ENCODE measurements at places on chromosomes 2 and 18.

DNA sequence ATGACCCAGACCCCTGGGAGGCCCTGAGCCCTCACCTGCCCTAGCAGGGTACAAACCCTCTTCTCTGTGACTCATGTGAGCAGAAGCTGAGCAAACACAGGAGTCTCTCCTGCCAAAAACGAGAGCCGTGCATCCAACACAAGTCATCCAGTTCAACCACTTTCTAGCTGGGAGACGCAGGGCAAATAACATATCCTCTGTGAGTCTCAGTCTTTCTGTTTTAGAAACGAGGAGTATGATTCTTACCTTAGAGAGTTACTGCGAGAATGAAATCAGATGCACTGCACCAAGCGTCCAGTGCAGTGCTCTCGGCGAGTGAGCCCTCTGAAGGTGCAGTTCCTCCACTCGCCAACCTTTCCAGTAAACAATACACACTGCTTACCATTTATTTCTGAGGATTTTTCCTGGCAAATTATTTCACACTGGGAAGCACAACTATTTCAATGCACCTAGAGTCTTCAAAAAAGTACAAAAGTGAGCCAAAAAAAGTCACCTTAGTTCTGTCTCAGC is 331.8 kb upstream of the MYT1L start:
- DNase-seq, result no peak

GRCh38 chr2:37973615-37974353 is 48.7 kb downstream of the RMDN2 start:
- no peak for DNase-seq

DNA sequence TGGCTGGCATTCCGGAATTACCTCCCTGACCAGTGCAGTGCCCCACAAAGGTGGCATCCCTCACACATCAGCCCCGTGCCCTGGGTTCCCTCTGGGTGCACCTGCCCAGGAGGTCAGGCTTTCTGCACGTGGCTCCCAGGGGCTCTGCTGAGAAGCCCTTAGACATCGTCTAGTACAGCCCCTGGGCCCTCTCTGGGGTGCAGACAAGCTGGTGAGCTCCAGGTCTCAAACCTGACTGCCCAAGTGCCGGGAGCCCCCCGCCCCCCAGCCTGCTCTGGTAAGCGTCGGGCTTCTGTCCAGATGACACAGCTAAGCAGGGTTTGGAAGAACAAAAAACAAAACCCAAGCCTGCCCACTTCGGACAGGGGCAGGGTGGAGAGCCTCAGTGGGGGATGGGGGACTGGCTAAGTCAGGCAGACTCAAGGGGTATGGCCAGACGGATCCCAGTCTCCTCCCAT is 20.2 kb downstream of the TWIST2 start:
- DNase-seq, result no peak

GRCh38 chr2:143572421-143572820 is 443.2 kb downstream of the ARHGAP15 start:
- no peak for DNase-seq

DNA sequence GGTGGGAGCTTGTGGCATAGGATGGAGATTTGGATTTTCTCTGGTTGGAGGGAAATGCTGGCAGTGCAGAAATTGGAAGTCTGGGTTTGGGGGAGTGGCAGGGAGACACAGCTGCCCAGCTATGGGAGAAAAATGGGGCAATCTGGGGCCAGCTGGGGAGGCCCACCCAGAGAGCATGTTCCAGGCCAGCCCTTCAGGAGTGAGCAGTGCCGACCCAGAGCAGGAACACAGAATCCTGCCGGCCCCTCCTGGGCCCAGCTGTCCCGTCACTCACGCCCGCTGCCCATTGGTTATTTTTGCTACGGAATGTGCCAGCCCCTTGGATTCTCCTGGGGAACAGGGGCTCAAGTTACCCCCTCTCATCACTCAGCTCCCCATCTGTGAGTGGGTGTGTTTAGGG is 4.9 kb downstream of the SPEG start:
- no peak for DNase-seq

- DNase-seq, result no peak
These were observed 190.6 kb downstream of the RAD51AP2 start for GRCh38 chr2:17327649-17328048.

DNA sequence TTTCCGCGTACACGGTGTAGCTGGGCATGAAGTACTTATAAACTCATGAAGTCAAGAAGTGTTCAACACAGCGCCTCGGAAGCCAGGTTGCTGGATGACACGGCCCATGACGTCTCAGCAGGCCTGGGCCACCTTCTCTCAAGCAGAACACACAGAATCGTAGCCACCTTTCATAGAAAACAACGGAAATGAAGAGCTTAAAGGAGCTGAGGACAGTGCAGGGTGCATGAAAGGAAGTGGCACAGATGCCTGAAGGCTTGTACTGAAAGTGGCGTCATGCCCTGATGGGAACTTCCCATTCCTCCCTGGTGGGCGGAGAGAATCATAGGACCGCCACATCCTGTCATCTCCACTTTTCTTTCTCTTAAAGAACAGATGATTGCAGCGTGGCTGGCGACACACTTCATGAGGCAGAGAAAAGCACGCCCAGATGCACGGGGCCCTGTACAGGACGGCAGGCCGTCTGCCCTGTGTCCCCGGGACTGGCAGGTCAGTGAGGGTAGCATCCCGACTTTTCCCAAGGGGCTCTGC is 31.1 kb downstream of the HDAC4 start:
- peak; percentile 76 for DNase-seq

- no peak for DNase-seq
These were observed 37.8 kb upstream of the PTPN4 start for GRCh38 chr2:119721904-119722303.

DNA sequence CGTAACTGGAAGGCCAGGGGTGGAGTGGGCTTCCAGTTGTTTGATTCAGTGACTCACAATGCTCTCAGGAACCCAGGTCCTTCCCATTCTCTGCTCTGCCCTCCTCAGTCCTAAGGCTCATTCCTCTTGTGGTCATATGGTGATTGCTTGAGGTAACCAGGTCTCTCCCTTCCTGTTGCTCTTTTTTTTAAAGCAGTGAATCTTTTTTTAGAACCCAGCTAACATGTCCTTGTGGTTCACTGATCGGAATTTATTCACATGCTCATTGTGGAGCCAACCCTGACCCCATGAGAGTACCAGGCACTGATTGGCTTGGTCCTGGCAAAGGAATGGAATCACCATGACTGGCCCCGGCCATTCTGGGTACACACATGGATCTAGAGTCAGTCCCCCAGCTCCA is 7.4 kb downstream of the THNSL2 start:
- DNase-seq, result no peak

GRCh38 chr2:183375821-183376220 is 251.6 kb downstream of the NUP35 start:
- DNase-seq, result no peak

DNA sequence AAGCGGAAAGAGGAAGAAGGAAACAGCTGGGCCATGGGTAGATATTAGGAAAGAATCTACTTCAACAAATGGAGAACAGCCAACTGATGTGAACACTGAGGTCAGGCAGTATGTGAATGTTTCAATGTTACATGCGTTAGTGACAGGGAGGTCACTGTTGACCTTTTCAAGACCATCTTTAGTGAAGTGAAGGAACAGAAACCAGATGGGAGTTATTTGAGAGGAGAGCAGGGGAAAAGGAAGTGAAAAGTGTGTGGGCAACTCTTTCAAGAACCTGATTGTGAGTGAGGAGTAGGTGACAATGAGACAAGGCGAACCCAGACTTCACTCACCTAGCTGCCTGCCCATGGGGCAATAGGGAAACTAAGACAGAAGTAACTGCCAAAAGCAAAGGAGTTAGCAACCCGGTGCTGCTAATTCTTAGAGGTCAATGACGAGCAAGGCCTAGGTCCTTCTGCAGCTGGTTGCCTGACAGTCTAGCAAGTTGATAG is 67.0 kb downstream of the SP3 start:
- DNase-seq, result no peak

DNA sequence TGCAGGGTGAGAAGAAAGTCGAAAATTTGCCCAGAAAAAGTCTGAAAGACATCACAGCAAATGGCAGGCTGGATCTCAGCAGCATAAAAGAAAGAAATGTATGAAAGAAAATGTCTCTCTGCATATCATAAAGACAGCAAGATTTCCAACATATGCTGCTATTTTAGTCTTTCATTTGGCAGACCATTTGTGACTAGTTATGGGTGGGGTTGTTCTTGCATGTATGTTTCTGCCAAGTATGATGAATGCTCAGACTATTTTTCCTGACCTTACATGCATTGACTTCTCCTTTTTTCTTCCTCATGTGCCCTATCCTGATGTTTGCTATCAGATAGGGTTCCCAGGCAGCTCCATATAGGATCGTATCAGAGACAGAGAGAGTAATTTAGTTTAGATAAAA is 58.5 kb upstream of the PARD3B start:
- DNase-seq, result no peak

DNA sequence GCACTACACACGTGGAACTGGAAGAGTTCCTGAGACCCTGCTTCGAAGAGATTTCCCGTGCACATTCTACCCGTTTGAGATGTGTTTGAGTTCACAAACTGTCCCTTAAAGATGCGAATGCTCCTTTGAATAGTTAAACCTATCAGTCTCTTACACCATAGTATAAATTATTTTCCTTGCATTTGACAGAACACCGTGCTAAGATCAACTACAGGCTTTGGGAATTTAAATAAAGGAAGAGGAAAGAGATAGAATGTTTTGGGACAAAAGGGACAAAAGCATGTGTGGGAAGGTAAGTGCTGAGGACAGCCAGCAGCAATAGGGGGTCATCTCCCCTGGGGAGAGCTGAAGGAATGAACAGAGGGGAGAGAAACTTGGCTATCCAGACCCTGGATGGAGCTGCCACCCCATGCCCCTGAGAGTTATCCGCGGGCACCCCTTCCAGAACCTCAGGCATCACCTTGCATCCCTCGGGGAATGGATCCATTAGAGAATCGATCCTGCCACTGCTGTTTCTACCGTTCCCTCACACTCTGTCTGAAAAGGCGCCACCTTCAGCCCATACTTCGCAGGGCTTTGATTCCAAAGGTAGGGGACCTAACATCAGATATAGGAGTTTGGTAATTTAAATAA is 888 bp upstream of the ADCY3 start:
- DNase-seq, result no peak

- DNase-seq, result no peak
These were observed 64.7 kb downstream of the CDH7 start for GRCh38 chr18:65815506-65815905.

DNA sequence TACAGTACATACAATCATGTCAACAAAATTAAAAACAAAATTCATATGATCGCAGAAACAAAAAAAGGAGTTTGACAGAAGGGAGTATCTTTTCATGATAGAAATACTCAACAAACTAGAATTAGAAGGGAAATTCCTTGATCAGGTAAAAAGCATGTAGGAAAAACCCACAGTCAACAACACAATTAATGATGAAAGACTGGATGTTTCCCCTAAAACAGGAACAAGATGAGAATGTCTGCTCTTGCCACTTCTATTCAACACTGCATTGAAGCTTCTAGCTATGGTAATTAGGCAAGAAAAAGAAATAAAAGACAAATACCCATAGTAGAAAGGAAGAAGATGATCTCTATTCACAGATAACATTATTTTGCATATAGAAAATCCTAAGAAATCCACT is 87.1 kb downstream of the SRBD1 start:
- no peak for DNase-seq

DNA sequence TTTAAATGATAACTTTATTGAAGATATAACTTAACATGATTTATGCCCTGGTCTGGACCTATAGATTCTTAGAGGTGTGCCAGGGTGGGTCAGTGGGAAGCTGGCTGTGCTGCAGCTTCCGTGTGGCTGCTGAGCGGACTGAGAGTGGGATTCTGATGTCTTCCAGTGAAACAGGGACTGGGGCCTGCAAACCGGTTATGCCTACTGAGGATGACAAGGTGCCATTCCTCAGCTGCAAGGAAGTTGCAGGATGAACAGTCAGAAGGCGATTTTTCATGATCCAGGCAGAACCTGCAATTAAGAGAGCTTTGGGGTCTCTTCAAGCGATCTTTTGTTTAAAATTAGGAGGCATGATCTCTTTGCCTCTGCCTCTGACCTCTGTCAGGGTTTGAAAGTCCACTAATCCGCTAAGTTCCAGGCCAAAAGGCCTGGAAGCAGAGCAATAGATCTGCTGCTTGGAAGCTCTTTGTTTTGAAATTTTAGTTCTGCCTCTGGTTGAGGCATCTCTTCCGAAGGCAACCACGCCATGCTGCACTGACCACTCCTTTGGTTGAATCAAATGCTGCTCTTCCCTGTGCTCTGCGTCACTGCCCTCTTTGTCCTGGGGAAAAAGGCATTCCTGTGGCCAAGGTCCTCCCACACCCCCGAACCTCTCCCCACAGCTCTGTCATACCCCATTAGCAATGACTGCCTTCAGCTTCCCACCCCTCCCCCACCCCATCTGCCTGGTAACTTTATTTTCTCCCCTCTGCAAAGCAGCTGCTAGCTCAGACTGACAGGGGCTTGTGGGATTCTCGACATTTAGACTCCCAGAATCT is 2.0 kb downstream of the TMEM169 start:
- no peak for DNase-seq

- DNase-seq, result no peak
These were observed 74.2 kb downstream of the MBP start for GRCh38 chr18:77058290-77058835.

- DNase-seq, result no peak
These were observed 323.5 kb upstream of the SKOR2 start for GRCh38 chr18:47574966-47575365.

DNA sequence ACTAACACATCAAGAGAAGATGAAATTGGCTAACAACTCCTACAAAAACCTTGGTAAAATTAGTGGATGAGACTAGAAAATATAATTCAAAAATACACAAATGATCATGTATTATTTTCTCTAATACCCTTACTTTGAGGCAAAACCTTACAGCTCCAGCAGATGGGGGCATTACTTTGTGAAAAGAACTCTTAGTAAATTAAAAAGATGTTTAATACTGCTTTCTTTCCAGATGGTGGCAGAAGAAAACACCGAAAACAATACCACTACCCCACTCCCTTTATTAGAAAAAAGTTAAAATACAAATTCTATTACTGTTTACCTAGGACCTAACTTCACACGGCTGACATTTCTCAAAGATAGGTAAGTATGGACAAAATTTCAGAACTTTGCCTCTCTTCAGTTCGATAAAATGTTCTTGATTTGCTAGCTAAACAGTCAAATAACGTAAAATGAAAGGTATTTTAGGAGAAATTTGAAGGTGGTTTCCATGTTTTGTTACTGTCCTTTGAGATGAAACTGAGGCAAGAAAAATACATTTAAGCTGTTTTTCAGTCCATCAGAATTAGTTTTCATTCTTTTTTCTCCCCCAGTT is 30.6 kb downstream of the ORC4 start:
- peak; percentile 22 for DNase-seq

- DNase-seq, result no peak
These were observed 88.5 kb upstream of the UXS1 start for GRCh38 chr2:106282462-106283170.

DNA sequence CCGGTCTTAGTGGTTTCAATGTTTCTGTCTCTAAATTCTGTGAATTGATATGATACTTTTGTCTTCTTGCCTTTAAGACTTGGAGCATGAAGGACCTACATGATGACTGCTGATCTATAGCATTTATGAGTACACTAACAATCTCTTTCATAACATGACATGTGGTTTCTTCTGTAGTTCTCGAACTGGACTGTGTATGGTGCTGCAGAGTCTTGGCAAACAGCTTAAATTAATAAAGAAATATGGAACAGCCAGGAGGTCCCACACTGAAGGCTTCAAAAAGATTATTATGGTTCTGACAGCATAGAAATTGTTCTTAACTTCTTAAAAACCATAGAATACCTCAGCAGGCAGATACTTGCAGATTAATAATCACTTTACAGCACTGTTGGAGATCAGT is 145.0 kb downstream of the DCC start:
- DNase-seq, result no peak
